Activated CD4-positive, CD25-positive, alpha-beta regulatory T cell treated with anti-CD3 and anti-CD28 coated beads, Interleukin-2, amount 50 U/mL, for 24 hours (primary cell): ENCODE measurements at places on chromosomes 2 and 18.

GRCh38 chr2:148021059-148021861 lies at the start of gene MBD5:
MBD5 (plus strand) TSS chr2:148021091.
- ATAC-seq: peak; percentile 59

GRCh38 chr2:498493-499178 lies 178.6 kb downstream of the TMEM18 start:
- ATAC-seq: no peak

DNA sequence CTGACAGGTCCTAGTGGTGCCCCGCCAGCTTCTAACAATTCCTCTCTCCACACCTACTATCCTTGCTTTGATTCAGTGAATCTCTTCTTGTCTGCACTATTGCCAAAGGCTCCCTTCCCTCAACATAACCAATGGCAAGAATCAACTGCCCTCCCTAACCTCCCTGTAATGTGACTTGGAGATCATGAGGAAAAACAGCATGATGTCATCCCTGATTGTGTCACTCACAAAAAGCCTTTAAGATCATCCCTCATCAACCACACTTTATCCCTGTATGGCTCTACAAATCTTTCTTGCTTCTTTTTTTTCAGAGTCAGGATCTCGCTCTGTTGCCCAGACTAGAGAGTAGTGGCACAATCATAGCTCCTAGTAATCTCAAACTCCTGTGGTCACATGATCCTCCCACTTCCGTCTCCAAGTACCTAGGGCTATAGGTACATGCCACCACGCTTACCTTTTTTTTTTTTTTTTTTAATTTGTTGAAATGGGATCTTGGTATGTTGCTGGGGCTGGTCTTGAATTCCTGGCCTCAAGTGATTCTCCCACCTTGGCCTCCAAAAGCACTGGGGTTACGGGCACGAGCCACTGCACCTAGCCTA lies 19.7 kb downstream of the SAP130 start:
- ATAC-seq: no peak

- no peak for ATAC-seq
Measured at GRCh38 chr2:145079641-145080040, 559.7 kb upstream of the ZEB2 start.

DNA sequence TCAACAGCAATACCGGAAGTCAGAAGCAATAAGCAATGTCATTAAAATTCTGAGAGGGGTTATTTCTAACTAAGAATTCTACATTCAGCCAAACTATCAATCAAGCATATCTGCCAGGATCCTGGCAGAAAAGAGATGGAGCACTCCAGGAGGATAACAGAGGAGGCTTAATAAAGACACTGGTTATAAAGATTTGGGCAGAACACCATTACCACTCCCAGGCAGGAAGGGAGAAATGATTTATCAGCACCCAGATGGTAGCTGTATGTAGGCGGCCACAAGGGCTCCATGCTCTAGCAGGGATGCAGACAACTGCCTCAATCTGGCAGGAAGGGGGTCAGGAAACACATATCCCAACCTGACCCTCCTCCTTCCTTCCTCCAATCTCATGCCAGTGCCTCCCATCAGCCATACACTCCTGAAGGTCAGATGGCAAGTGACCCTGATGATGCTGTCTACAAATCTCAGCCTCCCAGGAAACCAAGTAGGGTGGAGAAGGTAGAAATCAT lies 20.5 kb upstream of the TNFAIP6 start:
- ATAC-seq: no peak

GRCh38 chr2:127951026-127951425 lies 65.3 kb upstream of the AMMECR1L start:
- ATAC-seq: no peak

DNA sequence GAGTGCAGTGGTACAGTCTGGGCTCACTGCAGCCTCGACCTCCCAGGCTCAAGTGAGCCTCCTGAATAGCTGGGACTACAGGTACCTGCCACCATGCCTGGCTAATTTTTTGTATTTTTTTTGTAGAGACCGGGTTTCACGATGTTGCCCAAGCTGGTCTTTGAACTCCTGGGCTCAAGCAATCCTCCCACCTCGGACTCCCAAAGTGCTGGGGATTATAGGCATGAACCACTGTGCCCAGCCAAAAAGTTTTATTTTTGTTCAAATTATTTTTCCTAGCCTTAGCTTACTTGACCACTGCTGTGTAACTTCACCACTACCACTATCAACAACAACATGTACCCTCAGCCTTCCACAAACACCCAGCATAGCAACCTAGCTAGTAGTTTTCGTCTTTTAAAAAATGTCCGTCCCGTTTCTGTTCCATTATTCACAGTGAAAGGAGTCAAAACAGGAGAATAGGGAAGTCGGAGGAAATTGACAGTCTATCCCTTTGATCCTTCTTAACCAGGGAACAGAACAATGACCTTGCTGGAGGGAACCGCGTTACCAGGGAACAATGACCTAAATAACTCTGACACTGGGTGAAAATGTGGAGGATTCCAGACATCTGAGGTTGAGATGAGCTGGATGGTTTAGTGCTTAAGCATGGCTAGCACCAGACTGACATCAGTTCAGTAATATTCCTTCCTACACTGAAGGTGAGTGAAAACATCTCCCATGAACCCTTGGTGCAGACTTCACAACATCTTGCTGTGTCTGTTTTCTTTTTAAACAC lies 69.2 kb upstream of the ARL4C start:
- no peak for ATAC-seq
